ENCODE measurements at places on chromosomes 2 and 18.
A peak's percentile ranks its signal among the peaks of the same experiment; 100 is the strongest.

DNA sequence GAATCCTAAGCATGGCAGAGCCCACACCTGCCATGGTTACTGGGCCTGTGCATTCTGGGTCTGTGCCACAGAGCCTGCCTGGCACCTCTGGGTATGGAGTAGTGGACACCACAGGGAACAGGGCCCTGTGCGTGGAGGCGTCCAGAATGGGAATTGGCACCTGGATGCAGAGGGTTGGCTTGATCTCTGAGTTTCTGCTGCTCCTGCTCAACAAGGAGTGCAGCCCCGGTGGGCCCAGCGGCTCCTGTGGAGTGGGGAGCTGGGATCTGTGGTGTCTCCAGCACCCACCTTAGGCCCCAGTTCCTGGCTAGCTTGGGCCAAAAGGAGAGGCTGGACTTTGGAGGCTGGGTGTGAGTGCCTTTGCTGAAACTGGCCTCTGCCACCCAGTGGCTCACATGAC lies 7.9 kb upstream of the ANKRD62 start:
- no peak for DNase-seq

DNA sequence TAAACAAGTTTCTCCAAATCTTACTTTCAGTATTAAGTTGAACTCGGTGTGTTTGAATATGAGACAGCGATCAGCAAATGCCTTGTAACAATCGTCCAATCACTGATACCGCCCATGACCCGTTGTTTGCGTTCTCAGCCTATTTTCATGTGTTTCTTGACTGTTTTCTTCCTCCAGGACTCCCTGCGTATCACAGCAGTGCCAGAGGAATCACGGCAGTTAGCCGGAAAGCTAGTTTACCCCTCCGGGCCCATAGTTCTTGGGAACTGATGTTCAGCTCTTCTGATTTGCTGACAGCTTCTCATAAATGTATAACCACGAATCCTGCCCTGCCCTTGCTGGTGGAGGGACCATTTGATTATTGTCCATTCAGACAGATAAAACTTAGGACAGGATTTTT lies 42.2 kb upstream of the TPO start:
- DNase-seq = no peak

- DNase-seq = no peak
These were observed 8.2 kb downstream of the SERPINB7 start for GRCh38 chr18:63783394-63783793.

- DNase-seq = peak; percentile 84
These were observed 18.1 kb downstream of the NABP1 start for GRCh38 chr2:191696001-191696400.

DNA sequence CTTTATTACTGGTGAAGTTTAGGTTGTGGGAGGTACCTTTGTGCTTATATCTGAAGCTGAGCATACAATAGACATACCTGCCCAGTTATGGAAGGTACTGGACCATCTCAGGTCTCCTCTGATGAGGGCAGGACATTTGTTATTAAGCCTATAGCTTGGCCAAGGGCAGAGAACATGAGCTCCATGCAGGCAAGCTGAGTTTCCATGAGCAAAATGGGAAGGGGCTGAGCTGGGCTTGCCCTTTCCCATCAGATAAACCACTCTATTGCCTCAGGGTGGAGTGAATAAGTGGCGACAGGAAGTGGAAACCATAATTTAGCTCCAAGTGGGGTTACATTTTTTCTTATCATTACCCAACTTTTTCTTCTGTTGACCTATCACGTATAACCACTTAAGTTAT lies 39.9 kb upstream of the EML6 start:
- no peak for DNase-seq

DNA sequence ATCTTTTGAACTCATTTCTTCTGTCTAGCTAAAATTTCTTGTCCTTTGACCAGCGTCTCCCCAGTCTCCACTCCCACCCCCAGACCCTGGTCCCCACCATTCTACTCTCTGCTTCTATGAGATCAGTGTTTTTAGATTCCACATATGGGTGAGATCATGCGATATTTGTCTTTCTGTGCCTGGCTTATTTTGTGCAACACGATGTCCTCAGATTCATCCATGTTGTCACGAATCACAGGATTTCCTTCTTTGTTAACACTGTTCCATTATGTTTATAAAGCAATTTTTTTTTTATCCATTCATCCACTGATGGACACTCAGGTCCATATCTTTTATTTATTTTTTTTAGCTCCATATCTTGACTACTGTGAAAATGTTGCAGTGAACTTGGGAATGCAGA lies 16.0 kb upstream of the ACYP2 start:
- DNase-seq = no peak

DNA sequence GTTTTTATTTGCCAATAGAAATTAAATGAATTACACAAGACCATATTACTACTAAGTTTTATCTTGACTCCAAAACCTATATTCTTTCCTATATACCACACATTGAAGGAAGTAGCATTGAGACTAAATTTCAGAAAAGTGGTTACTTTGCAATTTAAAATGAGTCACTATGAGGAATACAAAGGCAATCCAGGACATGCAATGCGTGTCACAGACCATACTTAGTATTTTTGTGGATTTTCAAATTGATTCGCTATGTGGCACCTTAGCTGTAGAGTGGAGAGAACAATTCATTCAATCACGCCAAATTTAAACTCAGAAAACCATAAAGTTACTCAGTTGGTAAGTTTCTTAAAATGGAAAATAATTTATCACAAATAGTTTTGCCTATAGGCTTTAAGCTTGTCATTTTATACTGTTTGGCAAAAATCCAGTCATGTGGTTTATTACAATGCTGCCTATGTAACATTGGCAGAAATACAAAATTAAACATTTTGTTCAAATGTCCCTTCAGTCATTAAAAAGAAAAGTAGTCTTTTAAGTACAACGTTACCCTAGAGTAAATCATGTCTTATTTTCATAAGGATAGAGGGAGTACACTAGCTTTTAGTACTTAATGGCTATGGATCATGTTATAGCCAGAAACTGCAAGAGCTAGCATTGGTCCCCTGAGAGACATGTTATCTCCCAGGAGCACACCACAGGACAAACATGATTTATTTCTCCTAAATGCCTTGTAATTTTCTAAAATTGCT lies 222.8 kb upstream of the CDH7 start:
- no peak for DNase-seq

DNA sequence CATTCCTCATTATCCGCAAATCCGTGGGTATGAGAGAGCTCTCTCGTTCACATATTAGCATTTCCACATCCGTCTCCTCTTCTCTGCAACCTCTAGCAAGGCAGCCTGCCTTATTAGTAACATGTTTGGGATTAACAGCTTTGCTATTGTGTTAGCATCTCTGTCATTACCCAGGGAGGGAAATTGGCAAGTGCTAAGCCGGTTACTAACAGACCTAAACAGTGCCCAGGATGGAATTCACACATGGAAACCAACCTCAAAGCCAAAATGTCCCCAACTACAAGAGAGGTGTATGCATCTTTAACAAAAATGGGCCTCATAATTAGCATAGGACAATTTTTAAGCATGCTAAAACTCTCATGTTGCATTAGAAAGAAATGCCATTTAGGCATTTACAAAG lies 309.0 kb upstream of the MEIS1 start:
- DNase-seq = no peak

DNA sequence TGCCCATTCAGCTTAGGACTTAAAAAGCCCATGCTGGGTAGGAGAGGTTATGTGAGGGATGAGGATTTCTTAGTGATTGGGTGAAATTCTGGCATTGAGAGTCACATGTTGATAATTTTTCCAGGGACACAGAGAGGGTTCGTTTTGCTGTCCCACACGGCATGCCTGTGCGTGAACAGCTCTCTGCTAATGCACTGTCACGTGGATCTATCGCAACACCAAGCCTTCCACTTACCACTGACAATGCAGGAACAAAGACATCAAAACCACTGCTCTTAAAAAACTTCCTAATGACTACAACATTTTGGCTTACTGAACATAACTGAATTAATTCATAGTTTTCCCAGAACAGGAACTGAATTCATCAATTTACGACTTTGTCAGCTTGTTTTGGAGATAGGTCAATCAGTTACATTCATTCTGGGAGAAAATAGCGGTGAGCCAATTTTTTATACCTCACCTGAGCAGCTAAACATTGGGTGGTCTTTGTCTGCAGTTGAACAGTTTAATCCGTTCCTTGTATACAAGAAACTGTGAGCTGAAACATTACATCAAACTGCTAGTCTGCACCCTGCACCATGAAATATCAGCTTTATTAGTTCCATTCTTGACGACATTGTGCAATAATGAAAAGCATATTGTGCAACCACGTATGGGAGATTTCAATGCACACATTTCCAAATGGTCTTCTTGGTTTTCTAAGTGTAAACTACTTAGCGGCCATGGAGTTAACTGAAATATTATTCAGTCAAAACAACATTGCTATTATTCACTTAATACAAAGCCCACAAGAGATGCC lies 127.1 kb downstream of the LPIN1 start:
- no peak for DNase-seq

GRCh38 chr2:175205523-175205922 lies 24.0 kb upstream of the ATP5MC3 start:
- no peak for DNase-seq

- DNase-seq = no peak
These were observed 6.7 kb upstream of the LCT start for GRCh38 chr2:135843671-135844070.

- DNase-seq = no peak
These were observed 44.9 kb downstream of the ZBTB14 start for GRCh38 chr18:5250603-5251002.

- no peak for DNase-seq
These were observed 31.2 kb downstream of the GCFC2 start for GRCh38 chr2:75679556-75679955.

GRCh38 chr18:63578357-63578958 lies 8.7 kb upstream of the SERPINB13 start:
- peak; percentile 56 for DNase-seq

- DNase-seq = no peak
These were observed 321.3 kb downstream of the PID1 start for GRCh38 chr2:228949831-228950230.

- no peak for DNase-seq
These were observed 722.3 kb downstream of the RNF144A start for GRCh38 chr2:7639476-7639875.

GRCh38 chr2:5020116-5020875 lies 671.9 kb upstream of the SOX11 start:
- DNase-seq = peak; percentile 25

DNA sequence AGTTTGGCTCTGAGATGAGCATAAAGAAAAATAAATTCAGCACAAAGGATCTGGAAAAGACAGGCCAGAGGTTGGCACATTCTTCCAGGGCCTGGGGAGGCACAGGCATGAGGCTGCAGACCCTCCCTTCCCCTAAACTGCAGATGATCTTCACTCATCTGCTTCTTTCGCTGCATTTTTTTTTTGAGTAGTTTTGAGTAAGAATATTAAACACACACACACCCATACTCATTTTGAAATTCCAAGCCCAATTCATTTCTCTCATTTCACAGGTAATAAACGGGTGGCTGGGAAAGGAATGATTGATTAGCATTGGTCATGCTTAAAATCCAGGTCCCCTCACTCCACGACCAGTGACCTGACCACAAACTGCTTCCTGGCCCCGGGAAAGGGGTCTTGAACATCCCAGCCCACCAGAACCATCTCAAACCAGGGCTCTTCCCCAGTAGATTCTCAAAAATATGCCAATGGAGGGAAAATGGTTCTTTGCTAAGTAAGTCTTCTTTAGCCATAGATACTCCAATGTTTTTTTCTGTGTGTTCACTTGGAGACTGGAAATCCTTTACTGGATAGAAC lies 219.6 kb downstream of the ANAPC1 start:
- no peak for DNase-seq
